Small intestine (tissue), 16 donors: ENCODE measurements at places on chromosomes 5 and 9.

DNA sequence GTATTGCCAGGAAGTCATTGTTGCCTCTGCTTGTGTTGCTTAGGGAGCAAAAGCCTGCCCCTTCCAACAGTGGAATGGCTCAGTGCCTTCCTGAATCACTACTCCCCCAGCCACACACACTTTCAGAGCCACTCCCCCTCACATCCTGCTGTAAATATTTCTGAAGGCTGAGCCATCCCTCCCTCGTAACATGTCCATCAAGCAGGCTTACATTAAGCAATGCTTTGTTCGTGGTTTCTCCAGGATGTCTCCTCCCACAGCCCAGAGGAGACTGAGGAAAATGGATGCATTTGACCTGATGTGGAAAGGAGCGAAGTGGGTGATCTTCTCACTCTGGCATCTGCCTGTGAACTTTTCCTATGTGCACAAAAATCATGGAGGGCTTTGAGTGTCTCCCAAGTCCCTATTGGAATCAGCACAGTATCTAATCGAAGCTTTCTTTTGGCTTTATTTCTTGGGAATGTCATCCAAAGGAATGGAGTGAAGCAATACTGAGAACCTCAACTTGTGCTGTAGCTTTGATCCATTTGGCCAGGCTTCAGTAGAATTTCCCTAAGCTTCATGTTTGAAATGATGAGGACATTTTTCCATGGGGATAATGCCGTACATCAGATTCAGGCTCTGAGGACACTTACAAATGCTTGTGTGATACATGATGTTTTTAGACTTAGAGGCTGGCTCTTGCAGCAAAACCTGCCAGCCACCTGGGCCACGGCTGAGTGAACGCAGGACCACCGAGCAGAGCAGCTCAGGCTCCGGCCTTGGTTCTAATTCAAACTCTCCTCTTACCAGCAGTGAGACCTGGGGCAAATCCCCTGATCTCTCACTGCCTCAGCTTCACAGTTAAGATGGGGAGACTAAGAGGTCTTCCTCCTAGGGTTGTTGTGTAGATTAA lies 389.1 kb downstream of the ENC1 start:
- no peak overlapping the region for H3K27ac ChIP-seq
- DNase-seq, result no peak
- H3K4me3 ChIP-seq, result no peak overlapping the region

GRCh38 chr9:135885100-135885853 lies 22.1 kb downstream of the CAMSAP1 start:
- no peaks in the 10 kb centered on the region for H3K4me1 ChIP-seq
- no peak for DNase-seq
- no peaks in the 10 kb centered on the region for H3K27me3 ChIP-seq
- H3K4me3 ChIP-seq, result no peak overlapping the region
- no peaks in the 10 kb centered on the region for H3K36me3 ChIP-seq

DNA sequence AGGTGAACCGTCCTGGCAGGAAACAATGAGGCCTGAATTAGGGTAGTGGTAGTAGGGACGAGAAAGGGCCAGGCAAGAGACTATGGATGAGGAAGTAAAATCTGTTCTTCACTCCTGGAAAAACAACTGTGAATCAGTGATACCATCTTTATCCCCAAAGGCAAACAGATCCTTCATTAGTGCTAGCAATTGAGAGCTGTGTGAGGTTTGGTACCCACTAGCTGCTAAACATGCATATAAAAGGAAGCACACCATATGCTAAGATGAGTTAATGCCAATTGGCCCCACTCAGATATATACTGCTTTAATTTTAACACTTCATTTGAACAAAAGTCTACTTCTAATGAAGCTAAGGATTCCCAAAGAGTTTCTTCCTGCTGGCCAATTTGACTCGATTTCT lies 244.8 kb upstream of the NR4A3 start:
- no peak for DNase-seq
- no peaks in the 10 kb centered on the region for H3K4me1 ChIP-seq
- H3K27ac ChIP-seq, result no peak overlapping the region
- H3K27me3 ChIP-seq, result no peaks in the 10 kb centered on the region
- no peaks in the 10 kb centered on the region for H3K36me3 ChIP-seq
- no peak overlapping the region for H3K4me3 ChIP-seq

GRCh38 chr9:74847478-74848152 lies 40.1 kb downstream of the TRPM6 start:
- H3K4me1 ChIP-seq, result no peaks in the 10 kb centered on the region
- H3K27me3 ChIP-seq, result no peaks in the 10 kb centered on the region
- DNase-seq, result no peak
- no peaks in the 10 kb centered on the region for H3K36me3 ChIP-seq

GRCh38 chr5:67035098-67035740 lies 161.4 kb downstream of the CD180 start:
- no peaks in the 10 kb centered on the region for H3K27me3 ChIP-seq
- H3K36me3 ChIP-seq, result no peaks in the 10 kb centered on the region
- DNase-seq, result no peak
- H3K4me1 ChIP-seq, result peaks cover 7% of the 10 kb centered on the region
- peak overlapping the region; percentile 16 for H3K27ac ChIP-seq

DNA sequence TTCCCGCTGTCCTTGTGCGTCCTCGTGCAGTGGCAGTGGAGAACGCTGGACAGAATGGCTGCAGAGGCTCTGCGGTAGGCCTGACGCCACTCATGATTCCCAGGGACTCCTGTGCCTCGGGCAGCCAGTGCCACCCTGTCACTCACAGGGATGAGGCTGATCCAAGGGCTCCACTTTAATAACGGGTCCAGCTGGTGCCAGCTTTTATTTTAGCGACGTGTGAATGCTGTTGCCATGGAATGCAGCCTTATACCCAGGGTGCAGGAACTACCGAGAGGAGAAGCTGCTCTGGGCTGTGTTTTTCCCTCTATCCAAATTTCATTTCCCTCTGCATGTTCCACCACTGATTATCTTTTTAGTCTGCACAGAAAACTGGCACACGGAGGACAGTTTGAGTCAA lies 15.8 kb upstream of the NTNG2 start:
- H3K36me3 ChIP-seq, result no peaks in the 10 kb centered on the region
- no peak for DNase-seq
- no peak overlapping the region for H3K27ac ChIP-seq
- H3K4me3 ChIP-seq, result no peak overlapping the region
- peaks cover 12% of the 10 kb centered on the region for H3K27me3 ChIP-seq

- H3K4me1 ChIP-seq, result no peaks in the 10 kb centered on the region
- H3K27me3 ChIP-seq, result no peaks in the 10 kb centered on the region
- no peaks in the 10 kb centered on the region for H3K36me3 ChIP-seq
Measured at GRCh38 chr9:37325778-37326177, 96.7 kb upstream of the GRHPR start.

DNA sequence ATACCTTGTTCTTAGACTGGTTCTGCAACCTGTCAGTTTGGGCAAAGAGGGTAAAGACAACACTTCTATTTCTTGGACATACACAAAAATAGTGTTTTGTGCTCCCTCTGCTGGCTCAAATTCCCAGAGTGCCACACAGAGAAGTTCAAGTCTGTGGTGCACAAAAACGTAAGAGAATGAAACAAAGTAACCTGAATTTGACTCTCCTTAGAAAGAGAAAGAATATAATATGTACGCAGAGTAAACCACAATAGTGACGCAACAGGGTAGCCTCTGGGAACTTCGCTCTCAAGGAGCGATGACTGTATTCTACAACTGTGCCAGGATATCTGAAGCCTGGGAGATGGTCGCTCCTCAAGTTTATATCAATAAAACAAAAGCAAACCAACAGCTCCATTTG lies 18.5 kb downstream of the DDX31 start:
- no peak overlapping the region for H3K4me3 ChIP-seq
- H3K4me1 ChIP-seq, result no peaks in the 10 kb centered on the region
- H3K27me3 ChIP-seq, result no peaks in the 10 kb centered on the region
- no peak overlapping the region for H3K27ac ChIP-seq
- H3K36me3 ChIP-seq, result peaks cover 24% of the 10 kb centered on the region
- DNase-seq, result peak; percentile 16

DNA sequence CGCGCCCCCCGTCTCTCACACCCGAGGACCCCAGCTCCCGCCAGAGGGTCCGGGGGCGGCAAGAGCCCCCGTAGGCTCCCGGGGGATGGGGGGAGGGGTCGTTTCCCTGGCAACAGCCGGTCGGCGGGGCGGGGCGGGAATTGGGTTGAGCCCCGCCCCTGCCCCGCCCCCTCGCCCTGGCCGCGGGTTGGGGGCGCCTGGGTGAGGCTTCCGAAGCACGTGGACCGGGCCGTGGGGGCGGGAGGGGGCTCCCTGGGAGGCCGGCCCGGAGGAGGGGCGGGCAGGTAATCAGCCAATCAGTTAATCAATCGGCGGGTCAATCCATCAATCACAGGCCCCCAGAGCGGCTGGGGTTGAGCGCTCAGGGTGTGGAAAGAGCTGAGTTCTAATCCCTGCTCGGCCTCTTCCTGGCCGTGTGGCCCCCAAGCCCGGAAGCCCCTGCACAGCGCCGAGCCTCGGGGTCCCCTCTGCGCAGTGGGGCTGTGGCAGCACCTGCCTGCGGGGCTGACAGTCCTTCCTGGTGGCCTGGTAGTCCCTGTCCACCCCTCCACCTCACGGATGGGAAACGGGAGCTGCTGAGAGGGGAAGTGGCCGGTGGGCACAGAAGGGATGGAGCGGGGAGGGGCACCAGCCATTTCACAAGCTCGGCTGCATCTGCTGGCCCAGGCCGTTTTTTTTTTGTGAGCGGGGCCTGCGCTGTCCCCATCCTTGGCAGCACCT lies 174.2 kb upstream of the IER5L start:
- no peaks in the 10 kb centered on the region for H3K36me3 ChIP-seq
- H3K4me3 ChIP-seq, result peak overlapping the region; percentile 35
- no peaks in the 10 kb centered on the region for H3K27me3 ChIP-seq
- no peak for DNase-seq
- no peak overlapping the region for H3K27ac ChIP-seq

DNA sequence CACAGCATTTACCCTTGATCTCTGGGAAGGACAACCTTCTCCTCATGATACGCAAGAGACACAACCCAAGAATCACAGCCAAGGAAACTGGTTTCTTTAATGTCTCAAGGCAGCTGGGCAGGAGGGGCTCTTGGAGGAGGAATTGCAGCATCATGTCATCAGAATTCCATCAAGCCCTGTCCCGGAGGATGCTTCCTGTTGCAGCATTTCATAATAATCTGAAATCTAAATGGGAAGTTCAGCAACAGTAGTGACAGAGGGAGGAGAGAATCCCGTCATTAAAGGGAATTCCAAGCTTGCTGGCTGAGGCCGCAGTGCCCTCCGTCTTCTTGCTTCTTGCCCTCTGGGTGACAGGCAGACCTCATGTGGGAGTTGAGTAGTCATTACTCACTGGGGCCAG lies 192.7 kb downstream of the TENT4A start:
- H3K27ac ChIP-seq, result no peak overlapping the region

GRCh38 chr5:33223563-33224284 lies 217.0 kb upstream of the TARS1 start:
- no peak overlapping the region for H3K27ac ChIP-seq
- no peak overlapping the region for H3K4me3 ChIP-seq
- no peak for DNase-seq

GRCh38 chr5:124996764-124997077 lies 250.3 kb upstream of the ZNF608 start:
- no peak overlapping the region for H3K27ac ChIP-seq
- no peaks in the 10 kb centered on the region for H3K4me1 ChIP-seq
- no peaks in the 10 kb centered on the region for H3K36me3 ChIP-seq

DNA sequence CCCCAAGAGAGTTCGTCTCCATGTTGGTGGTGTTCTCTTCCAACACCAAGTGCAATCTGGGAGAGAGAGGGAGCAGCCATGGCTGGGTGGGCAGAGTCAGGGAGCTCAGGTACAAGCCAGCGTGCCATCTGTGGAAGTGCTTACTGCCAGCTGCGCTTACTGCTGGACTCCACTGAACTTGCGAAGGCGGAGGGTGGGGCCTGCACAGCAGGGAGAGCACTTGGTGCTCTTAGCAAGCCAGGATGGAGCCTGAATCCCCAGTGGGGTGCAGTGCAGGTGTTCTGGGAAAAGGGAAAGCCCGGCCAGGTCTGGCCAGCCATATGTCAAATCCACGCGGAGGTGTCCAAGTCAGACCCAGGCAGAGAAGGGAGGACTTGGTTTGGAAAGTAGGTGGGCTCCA lies 142.0 kb downstream of the FANCC start:
- no peak overlapping the region for H3K4me3 ChIP-seq
- H3K36me3 ChIP-seq, result no peaks in the 10 kb centered on the region
- no peaks in the 10 kb centered on the region for H3K27me3 ChIP-seq
- H3K4me1 ChIP-seq, result no peaks in the 10 kb centered on the region
- DNase-seq, result no peak
- H3K27ac ChIP-seq, result no peak overlapping the region

GRCh38 chr5:35644543-35644942 lies 26.9 kb downstream of the SPEF2 start:
- no peak overlapping the region for H3K4me3 ChIP-seq
- H3K36me3 ChIP-seq, result peaks cover 3% of the 10 kb centered on the region
- no peak for DNase-seq
- H3K27ac ChIP-seq, result no peak overlapping the region
- no peaks in the 10 kb centered on the region for H3K4me1 ChIP-seq
- H3K27me3 ChIP-seq, result no peaks in the 10 kb centered on the region

GRCh38 chr5:78287833-78288232 lies 6.7 kb downstream of the AP3B1 start:
- H3K4me1 ChIP-seq, result no peaks in the 10 kb centered on the region
- H3K36me3 ChIP-seq, result no peaks in the 10 kb centered on the region
- H3K27me3 ChIP-seq, result no peaks in the 10 kb centered on the region
- no peak overlapping the region for H3K4me3 ChIP-seq
- H3K27ac ChIP-seq, result no peak overlapping the region

DNA sequence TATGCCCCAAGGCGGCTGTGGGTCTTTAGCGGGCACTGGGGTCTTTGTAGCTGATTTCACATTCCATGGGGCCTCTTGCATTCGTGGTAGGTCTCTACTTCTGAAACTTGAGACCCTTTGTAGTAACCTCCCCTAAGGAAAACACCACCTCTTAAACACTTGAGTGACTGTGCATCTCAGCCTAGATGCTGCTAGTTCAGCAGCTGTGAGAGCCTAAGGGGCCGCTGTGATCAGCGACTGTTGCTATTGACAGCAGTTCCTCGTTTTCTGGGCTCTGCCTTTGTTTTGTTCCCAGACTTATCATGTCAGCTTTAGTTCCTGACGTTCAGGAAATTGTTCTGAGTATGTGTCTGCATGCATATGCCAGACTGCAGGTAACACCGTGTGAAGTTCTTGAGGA lies 171.2 kb downstream of the HSPA4 start:
- no peaks in the 10 kb centered on the region for H3K27me3 ChIP-seq
- no peaks in the 10 kb centered on the region for H3K36me3 ChIP-seq
- H3K4me3 ChIP-seq, result no peak overlapping the region
- H3K27ac ChIP-seq, result no peak overlapping the region
- peaks cover 6% of the 10 kb centered on the region for H3K4me1 ChIP-seq
- no peak for DNase-seq

DNA sequence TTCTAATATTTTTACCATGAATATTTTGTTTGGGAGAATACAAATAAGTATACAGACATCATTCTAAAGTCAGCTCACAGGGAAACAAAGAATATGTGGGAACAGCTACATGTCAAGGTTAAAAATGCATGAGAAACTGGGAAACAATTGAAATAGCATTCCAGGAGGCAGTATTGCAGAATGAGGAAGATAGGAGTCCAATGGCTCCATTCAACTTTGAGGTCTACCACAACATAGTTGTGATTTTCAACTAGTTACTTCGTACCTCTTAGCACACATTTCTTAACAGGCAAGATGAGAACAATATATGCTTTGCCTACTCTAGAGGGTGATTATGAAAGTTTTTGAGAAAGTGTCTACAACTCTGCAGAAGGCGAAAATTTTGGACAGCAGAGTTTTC lies 35.2 kb upstream of the CAST start:
- no peak for DNase-seq
- no peak overlapping the region for H3K27ac ChIP-seq
- no peaks in the 10 kb centered on the region for H3K36me3 ChIP-seq
- H3K4me3 ChIP-seq, result no peak overlapping the region

GRCh38 chr5:32325062-32325461 lies 12.3 kb upstream of the MTMR12 start:
- H3K27ac ChIP-seq, result no peak overlapping the region
- no peaks in the 10 kb centered on the region for H3K27me3 ChIP-seq
- H3K4me1 ChIP-seq, result no peaks in the 10 kb centered on the region
- no peaks in the 10 kb centered on the region for H3K36me3 ChIP-seq
